CD4-positive, alpha-beta T cell treated with Interleukin-12 subunit alpha and Interleukin-12 subunit beta, for 1 hour (primary cell): ENCODE measurements at places on chromosomes 2 and 18.

GRCh38 chr2:174668075-174668474, 70.5 kb upstream of the WIPF1 start:
- no peak for DNase-seq

DNA sequence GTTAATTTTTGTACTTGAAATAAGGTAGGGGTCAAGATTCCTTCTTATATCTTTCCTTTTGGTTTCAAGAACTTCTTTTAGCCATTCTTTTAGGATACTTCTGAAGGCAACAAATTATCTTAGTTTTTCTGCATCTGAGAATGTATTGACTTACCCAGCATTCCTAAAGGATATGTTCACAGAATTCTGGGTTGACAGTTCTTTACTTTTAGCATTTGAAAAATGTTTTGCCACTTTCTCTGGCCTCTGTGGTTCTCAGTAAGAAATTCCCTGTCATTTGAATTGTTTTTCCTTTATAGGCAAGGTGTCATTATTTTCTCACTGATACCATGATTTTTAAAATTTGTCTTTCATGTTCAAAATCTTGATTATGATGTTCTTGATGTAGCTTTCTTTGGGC, 162.4 kb downstream of the GALNT1 start:
- no peak for DNase-seq

- DNase-seq: no peak
These were observed 35.2 kb downstream of the SKA1 start for GRCh38 chr18:50410008-50410407.

GRCh38 chr18:73079920-73080319, 212.1 kb upstream of the NETO1 start:
- DNase-seq: no peak

DNA sequence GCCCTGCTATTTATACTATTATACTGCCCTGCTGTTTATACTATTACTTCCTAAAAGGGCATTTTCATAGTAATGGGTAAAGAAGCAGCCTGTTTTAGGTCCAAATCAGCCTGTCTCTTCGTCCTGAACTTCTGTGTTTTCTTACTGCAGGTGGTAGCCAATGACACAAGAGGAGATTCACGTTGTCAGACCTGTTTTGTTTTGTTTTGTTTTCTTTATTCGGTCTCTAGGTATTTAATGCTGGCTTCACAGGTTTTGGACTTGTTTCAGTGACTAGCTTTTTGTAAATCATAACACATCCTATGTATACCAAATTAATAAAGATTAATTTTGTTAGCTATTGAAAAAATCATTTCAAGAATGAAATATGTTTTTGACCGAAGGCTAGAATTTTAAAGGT, 116.4 kb downstream of the MAP3K20 start:
- no peak for DNase-seq

GRCh38 chr2:226483745-226484619, 315.6 kb downstream of the IRS1 start:
- DNase-seq: no peak

DNA sequence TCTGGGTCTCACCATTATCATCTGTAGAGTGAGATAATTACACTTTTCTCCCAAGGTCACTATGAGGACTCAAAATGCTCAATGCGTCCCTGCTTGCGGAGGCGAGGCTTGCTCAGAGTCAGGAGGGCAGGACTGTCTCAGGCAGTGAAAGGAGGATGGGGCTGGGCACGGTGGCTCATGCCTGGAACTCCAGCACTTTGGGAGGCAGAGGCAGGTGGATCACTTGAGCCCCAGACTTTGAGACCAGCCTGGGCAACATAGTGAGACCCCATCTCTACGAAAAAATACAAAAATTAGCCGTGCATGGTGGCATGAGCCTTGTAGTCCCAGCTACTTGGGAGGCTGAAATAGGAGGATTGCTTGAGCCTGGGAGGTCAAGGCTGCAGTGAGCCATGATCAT, 1.8 kb upstream of the KCNIP3 start:
- no peak for DNase-seq
